Breast epithelium (tissue), 4 donors: ENCODE measurements at places on chromosomes 4 and X.

GRCh38 chrX:43551590-43551989, 104.5 kb upstream of the MAOA start:
- no peak for DNase-seq

GRCh38 chr4:55079451-55080173, 45.8 kb downstream of the KDR start:
- DNase-seq: no peak

DNA sequence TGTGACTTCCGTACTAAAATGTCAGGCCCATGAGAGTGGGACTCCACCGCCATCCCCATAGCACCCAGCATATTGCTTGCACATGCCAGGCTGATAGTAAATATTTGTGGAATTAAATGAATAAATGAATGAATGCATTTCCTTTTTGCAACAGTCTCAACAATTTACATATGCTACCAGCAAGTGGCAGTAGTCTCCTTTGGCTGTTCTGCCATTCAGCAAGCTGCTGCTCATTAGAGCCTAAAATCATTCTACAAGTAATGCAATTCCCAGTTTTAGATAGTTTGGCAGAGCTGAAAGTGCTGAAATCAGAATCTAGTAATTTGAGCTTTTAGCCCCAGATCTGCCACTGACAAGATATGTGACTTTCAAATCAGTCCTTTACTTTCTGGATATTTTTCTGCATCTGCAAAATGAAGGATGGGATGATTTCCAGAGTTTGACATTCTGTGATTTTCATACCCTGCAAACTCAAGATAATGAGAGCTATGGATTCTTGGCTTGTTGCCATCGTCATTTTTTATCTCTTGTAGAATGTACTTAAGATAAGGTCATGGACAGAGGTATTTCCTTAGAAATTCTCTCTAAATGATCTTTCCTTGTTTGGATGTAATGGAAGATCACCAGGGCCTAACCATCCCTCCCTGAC, 35.7 kb upstream of the INTS6L start:
- DNase-seq: no peak

DNA sequence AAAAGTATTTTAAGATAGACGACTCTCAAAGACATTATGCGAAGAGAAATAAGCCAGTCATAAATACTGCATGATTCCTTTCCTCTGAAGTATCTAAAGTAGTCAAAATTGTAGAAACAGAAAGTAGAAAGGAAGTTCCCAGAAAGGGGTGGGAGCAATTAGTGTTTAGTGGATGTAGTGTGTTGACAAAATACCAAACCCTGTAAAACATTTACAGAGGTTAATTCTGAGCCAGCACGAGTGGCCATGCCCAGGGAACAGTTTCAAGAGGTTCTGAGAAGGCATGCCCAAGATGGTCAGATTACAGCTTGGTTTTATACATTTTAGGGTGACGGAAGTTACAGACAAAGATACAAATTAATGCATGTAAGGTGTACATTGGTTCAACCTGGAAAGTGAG, 34.4 kb upstream of the SLC25A4 start:
- DNase-seq: no peak

GRCh38 chr4:23368081-23368697, 521.7 kb downstream of the PPARGC1A start:
- no peak for DNase-seq

DNA sequence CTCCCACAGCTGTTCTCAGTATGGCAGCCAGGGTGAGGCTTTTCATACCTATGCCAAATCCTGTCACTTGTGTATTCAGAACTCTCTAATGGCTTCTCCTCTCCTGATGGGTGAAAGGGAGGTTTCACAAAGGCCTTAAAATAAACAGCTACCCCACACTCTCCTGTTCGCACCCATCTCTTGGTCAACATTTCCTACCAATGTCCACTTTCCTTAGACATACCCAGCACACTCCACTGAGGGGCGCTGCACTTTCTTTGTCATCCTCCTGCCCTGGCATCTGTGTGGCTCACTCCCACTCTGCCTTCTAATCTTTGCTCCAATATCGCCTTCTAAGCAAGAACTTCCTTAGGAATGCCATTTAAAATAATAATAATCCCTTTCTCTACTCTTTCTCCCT, 313.3 kb downstream of the PPP3CA start:
- DNase-seq: no peak

GRCh38 chr4:170610434-170610833, 520.7 kb upstream of the AADAT start:
- DNase-seq: no peak

GRCh38 chrX:25523574-25524540, 508.1 kb upstream of the ARX start:
- DNase-seq: no peak

DNA sequence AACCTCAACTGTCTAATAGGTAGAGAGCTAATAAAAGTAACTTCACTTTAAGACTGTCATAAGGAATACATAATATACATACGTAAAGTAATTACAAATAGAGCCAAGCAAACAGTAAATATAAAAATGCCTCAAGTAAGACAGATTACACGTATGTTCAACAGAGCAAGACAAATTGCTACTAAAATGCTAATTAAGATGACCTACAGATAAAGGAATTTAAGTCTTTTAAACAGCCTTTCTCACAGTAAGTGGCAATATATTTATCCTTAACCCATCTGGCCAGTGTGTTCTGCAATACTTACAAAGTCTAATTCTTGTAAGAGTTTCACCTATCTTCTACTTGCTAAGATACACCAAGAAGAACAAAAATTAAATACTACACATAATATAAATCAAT, 12.7 kb downstream of the G3BP2 start:
- DNase-seq: no peak

DNA sequence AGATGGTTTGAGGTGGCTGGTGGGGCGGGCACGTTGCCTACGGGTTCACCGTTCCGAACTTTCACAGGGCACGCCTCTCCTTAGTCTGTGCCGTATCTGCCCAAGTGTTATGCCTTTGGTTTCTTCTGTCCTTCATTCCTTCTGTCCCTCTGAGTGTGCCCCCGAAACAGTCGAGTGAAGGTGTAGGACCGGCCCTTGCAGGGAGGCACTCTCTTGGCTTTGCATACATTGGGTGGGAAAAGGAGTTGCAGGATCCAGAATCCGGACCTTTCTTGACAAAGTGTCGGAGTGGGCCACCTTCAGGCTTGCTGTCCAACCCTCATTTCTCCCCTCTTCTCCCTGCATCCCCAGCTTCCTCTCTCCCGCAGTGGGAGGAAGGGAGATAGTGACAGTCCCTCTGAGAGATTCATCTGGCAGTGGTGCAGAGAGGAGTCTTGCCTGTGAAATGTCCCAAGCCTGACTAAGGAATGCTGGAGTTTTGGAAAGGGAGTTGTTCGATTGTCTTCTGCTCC, 569 bp downstream of the ARFIP1 start:
- DNase-seq: no peak

DNA sequence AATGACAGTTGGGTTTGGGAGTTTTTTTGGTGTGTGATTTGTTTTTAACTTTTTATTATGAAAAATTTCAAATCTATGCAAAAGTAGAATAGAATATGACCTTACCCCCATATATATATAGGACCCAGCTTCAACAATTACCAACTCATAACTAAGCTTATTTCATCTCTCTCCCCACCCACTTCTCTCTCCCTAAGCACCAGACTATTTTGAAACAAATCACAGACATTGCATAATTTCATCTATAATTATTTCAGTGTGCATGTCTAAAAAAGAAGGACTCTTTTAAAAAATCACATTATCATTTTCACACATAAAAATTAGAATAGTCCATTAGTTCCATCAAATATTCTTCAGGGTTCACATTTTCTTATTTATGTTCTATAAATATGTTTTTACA, 28.3 kb upstream of the NKX6-1 start:
- DNase-seq: no peak

- DNase-seq: no peak
Measured at GRCh38 chr4:87973283-87974169, 2.0 kb upstream of the SPP1 start.

- DNase-seq: no peak
Measured at GRCh38 chr4:17812801-17813200, 2.0 kb downstream of the NCAPG start.

DNA sequence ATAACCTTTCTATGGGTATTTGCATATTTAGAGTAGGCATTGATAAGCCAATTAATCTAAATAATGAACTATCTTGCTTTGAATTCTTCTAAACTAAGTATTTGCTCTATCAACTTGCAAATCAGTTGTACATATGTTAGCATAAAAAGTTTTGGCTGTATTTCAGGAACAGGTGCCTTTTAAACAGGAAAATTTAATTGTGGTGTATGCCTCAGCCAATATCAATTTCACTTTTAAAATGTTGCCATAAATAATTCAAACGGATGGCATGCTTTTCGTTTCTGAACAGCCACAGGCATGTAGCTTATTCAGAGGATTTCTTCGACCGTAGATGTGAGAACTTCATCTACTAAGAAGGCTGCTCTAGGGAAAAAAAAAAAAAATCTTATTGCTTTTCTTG, 99.9 kb downstream of the DCLK2 start:
- DNase-seq: no peak

DNA sequence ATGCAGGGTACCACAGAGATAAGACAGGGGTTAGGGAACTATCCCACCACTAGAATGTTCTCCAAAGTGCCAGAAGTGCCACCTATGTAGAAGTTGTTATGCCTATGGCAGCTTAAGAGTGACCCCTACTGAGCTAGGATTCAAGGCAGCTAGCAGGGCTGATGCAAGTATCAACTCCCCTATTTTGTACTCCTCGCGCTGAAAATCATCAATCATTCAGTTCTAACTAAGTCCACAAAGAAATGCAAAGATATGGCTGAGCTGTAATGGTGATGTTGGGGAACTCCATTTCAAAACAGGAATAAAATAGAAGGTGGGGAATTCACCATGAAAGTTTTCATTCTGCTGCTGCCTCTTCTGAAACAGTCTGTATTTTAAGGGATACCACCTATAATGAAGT, 13.8 kb downstream of the ACSL4 start:
- DNase-seq: no peak

GRCh38 chr4:114081783-114082182, 102.3 kb upstream of the ARSJ start:
- no peak for DNase-seq

DNA sequence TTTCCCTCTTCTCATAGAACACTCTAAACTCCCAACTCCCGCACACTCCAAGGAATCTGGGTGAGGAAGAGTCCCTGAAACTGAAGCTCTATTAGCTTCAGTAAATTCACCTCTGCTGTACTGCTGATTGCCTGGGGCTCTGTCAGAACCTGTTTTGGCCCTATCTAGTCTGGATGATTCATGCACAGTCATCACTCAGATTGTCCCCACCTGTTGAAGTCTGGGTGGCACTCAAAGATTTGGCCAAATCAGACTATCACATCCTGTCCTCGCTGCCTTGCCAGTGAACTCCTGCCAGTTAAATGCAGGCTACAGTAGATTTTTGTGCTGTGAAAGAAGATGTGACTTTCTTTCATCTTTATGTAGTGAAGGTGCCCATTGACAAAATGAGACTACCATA, 63.5 kb upstream of the EMCN start:
- no peak for DNase-seq

DNA sequence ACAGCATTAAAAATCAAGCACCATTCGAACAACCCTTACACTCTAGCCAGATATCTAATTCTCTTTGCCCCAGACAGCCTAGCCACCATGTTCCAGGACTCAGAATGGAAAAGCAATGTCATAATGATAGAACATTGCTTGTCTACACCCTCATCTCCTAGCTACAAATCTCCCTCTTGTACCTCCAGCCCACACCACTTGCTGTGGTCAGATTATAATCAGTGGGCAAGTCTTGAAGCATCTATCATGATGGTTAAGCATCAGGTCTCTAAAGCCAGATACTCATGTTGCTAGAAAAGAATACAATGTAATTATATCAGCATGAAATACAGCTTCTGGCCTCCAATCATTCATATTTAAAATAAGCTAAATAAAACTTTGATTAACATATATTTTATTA, 268.3 kb downstream of the NPFFR2 start:
- DNase-seq: no peak

DNA sequence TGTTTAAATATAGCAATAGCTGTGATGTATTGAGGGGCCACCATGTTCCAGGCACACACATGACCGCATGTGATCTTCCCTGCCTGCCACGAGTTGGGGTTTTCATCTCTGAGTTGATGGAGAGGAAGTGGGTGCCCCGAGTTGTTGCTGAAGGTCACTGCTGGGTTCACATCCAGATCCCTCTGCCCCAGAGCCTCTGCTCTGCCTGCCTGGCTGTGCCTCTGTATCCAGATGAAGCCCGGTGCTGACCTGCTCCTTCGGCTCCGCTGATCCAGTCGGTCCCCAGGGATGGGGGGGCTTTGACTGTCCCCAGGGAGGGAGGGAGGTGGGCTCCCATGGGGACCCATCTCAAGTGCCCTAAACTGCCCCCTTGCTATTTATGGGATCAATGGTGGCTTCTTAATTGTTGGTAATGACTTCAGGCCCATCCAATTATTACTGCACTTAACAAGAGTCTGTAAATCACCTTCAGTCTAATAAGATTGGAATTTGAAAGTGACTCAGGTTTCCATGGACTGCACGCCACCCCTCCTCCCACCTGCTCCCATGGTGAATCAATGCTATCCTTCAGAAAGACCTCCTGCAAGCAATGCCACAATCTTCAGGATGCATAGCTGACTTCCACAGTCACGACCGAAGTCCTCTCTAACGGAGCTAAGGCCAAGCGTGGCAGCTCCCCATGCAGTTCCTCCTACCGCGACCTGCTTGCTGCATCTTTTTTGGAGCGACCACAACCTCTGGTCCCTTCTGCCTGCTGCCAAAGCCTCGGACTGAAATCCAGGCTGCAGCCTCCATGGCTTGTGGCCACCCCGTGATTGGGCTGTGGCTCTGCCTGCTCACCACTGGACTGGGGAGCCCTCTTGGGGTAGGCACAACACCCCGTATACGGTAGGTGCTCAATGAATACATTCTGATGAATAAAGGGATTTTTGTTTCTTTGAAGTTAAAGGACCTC, 73.1 kb downstream of the CPZ start:
- DNase-seq: no peak

- no peak for DNase-seq
Measured at GRCh38 chr4:14596028-14596427, 406.3 kb upstream of the CPEB2 start.

- no peak for DNase-seq
Measured at GRCh38 chr4:13202701-13203100, 281.4 kb downstream of the RAB28 start.

DNA sequence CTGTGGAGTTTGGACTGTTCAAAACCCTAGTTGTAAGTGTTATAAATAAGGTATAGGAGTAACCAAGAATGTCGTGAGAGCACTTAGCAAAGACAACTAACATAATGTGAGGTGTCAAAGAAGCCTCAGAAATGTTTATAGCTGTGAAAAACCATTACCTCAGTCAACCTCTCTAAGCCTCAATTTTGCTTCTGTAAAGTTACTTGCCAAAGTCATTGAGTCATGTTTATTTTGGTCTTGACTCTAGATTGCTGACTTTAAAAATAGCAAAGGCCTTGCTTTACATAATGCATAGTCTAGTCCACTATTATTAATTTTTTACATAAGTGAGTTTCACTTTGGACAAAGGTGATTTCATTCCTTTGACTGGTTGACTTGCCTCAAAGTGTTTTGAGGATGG, 257.6 kb upstream of the CXXC4 start:
- no peak for DNase-seq

- no peak for DNase-seq
Measured at GRCh38 chr4:98314791-98315565, 53.8 kb downstream of the RAP1GDS1 start.
